T-cell (primary cell): ENCODE measurements at places on chromosomes 3 and 15. TPM values are rescaled to one million over a fixed set of nuclear protein-coding genes. Genes with fewer than 3 reads are reported as not detected.

The ENTPD3 gene
- not detected for total RNA-seq

The JMJD7 gene
- 44.7 TPM for total RNA-seq

The DNAH1 gene
- total RNA-seq = 72.0 TPM

The CFAP44 gene
- 16.8 TPM for total RNA-seq

The CACNA1D gene
- total RNA-seq = 0.35 TPM

The SPTSSB gene
- 0.12 TPM for total RNA-seq

The ZNF385D gene
- total RNA-seq = 0.35 TPM

The GOLGA6L7 gene
- not detected for total RNA-seq

The GJD2 gene
- total RNA-seq = not detected

The SLC6A20 gene
- total RNA-seq = not detected

The COL6A6 gene
- not detected for total RNA-seq

The RETNLB gene
- total RNA-seq = not detected

DNA sequence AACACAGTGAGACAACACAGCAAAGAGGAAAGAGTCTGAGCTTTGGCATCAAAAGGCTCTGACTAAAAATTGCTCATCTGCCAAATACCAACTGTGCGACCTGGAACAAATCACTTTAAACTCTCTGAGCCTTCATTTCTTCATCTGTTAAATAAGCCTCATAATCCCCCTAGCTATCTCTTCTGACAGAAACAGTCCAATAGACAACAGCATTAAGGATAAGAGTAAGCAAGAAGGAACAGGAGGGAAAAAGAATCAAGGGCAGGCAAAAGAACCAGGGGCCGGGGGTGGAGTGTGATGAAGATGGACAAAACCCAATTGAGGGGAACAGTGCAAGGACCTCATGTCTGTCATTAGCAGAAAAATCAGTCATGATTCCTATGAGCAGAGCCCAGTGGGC is 79.4 kb upstream of the SETMAR start:
- H3K36me3 ChIP-seq = no peaks in the 10 kb centered on the region
- DNase-seq = no peak
- H3K27ac ChIP-seq = no peak overlapping the region
- no peak overlapping the region for H3K4me3 ChIP-seq
- no peaks in the 10 kb centered on the region for H3K27me3 ChIP-seq

- H3K36me3 ChIP-seq = peaks cover 3% of the 10 kb centered on the region
- DNase-seq = no peak
- H3K27ac ChIP-seq = no peak overlapping the region
- no peaks in the 10 kb centered on the region for H3K27me3 ChIP-seq
Measured at GRCh38 chr15:40060236-40060961, 21.4 kb upstream of the SRP14 start.

DNA sequence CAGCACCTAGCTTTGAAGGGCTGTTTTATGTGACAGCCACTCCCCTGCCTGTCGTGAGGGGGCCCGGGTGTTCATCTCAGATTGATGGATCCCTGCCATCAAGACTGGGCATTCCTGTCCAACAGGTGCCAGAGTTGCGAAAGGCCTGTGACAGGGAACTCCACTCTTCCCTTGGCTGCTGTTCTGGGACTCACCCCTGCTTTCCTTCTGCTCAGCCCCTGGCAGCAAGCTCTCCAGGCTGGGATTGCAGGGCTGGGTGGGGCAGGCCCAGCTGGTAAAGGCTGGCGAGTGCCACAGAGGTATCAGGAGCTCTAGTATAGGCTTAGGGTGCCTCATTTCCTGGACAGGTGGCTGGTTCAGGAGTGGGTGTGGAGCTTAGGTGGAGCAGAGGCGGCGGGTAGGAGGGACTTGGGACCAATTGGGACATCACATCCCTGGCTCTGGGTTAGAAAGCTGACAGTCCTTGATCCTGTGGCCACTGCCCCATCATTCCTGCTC is at the start of gene PLA2G4B:
Gene PLA2G4B (plus strand): TSS at position 448 of the 498 bp plus-strand sequence. CDS start 67 bp downstream, outside the sequence.
- no peak within 1 kb of the TSS for H3K4me3 ChIP-seq
- H3K4me1 ChIP-seq = peaks cover 19% of the 10 kb centered on the region
- H3K27me3 ChIP-seq = no peaks in the 10 kb centered on the region
- no peak for DNase-seq
- peaks cover 60% of the 10 kb centered on the region for H3K36me3 ChIP-seq

- H3K4me1 ChIP-seq = no peaks in the 10 kb centered on the region
- no peak for DNase-seq
- no peak overlapping the region for H3K4me3 ChIP-seq
- no peaks in the 10 kb centered on the region for H3K36me3 ChIP-seq
- H3K27ac ChIP-seq = no peak overlapping the region
Measured at GRCh38 chr15:26298010-26298658, 435.0 kb upstream of the ATP10A start.

DNA sequence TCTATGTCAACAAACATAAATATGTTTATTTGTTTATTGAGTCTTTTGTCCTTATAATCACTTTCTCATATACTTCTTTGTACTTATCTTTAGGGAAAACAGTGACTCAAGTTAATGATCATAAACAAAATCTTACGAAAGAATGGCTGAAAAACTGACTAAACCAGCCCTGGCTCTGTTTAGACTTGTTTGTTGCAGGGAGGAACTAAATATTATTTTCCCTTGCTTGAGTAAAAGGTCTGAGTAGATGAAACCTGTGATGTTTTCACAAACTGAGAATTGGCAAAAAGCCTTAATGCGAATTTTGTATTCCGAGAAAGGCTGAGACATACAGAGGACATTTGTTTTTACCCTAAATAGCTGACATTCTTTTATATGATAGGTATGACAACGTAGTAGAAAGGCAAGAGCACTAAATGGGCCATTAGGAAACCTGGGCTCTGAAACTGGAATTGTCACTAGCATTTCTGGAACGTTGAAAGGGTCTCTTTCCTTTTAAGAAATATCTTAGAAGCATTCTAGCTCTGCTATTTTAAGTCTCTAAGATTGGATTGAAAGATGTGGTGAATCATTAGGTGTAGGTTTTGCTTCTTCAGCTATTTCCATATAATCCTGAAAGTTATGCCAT is 18.2 kb upstream of the CLDN16 start:
- no peaks in the 10 kb centered on the region for H3K4me1 ChIP-seq
- DNase-seq = no peak
- H3K27me3 ChIP-seq = no peaks in the 10 kb centered on the region
- H3K27ac ChIP-seq = no peak overlapping the region
- no peaks in the 10 kb centered on the region for H3K36me3 ChIP-seq
- no peak overlapping the region for H3K4me3 ChIP-seq

DNA sequence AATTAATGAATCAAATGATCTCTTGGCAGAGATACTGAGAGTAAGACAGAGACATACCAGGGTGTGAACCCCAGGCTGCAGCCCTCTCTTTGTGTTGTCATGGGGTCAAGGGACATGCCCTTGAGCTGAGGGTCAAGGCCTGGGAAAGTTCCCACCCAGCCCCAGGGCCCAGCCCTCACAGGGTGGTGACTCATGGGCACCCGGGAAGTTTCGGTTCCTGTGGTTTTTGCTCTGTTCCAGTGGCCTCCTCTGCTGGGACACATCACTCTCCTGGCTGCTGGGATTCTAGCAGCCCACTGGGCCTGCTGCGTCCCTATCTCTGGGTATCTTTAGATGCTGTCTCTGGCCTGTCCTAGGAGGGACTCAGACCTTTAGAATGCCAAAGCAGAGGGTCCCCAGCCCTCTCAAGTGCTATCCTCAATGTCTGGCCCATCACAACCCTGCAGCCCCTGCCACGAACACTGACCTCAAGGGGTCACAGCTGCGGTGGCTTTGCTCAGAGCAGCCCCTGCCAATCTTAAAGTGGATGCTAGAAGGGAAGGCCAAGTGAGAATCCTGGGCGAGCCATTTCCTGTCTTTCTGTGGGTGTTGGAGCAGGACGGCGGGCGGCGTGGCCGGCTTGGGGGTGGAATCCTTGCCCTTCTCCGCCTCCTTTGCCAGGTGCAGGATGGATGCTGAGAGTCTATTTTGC is 148.4 kb upstream of the TLE3 start:
- H3K27me3 ChIP-seq = peaks cover 20% of the 10 kb centered on the region
- H3K4me1 ChIP-seq = peaks cover 27% of the 10 kb centered on the region
- H3K36me3 ChIP-seq = no peaks in the 10 kb centered on the region
- H3K27ac ChIP-seq = no peak overlapping the region
- no peak overlapping the region for H3K4me3 ChIP-seq

- H3K4me1 ChIP-seq = peaks cover 7% of the 10 kb centered on the region
- no peak for DNase-seq
- H3K27me3 ChIP-seq = no peaks in the 10 kb centered on the region
- no peaks in the 10 kb centered on the region for H3K36me3 ChIP-seq
Measured at GRCh38 chr15:59295261-59296001, 77.2 kb downstream of the MYO1E start.

- H3K27me3 ChIP-seq = no peaks in the 10 kb centered on the region
- no peak for DNase-seq
- no peak overlapping the region for H3K4me3 ChIP-seq
- no peaks in the 10 kb centered on the region for H3K36me3 ChIP-seq
- no peak overlapping the region for H3K27ac ChIP-seq
Measured at GRCh38 chr3:28980131-28980530, 300.7 kb upstream of the RBMS3 start.

GRCh38 chr15:89206908-89207331 is 14.5 kb downstream of the RLBP1 start:
- peak; percentile 55 for DNase-seq
- no peaks in the 10 kb centered on the region for H3K27me3 ChIP-seq
- peaks cover 4% of the 10 kb centered on the region for H3K4me1 ChIP-seq
- H3K27ac ChIP-seq = no peak overlapping the region
- H3K4me3 ChIP-seq = no peak overlapping the region
- no peaks in the 10 kb centered on the region for H3K36me3 ChIP-seq

DNA sequence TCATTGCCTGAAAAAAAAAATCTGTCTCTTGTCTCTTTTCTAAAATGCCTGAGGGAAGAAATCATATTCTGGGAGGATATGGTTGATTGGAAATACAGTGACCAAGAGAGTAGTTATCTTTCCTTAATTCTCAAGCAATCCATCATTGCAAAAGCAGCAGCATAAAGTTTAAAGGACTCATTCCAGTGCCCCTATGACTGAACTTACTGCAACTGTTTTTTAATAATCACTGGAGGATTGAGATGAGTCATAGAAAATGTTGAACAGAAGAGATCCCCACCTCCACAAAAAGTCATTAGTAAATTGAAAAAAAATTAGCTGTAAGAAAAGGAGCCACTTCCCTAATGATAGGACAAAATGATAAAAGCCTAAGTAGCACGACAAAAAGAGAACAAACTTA is 121.5 kb downstream of the SLC9A9 start:
- H3K27me3 ChIP-seq = no peaks in the 10 kb centered on the region
- no peak overlapping the region for H3K27ac ChIP-seq
- no peaks in the 10 kb centered on the region for H3K4me1 ChIP-seq
- no peak overlapping the region for H3K4me3 ChIP-seq
- DNase-seq = no peak

GRCh38 chr15:33116198-33116597 is 78.3 kb downstream of the FMN1 start:
- DNase-seq = no peak
- H3K4me1 ChIP-seq = no peaks in the 10 kb centered on the region
- peaks cover 3% of the 10 kb centered on the region for H3K27me3 ChIP-seq
- H3K27ac ChIP-seq = no peak overlapping the region

GRCh38 chr3:165336786-165337185 is 140.6 kb upstream of the SLITRK3 start:
- no peaks in the 10 kb centered on the region for H3K27me3 ChIP-seq
- no peaks in the 10 kb centered on the region for H3K36me3 ChIP-seq
- H3K4me3 ChIP-seq = no peak overlapping the region

DNA sequence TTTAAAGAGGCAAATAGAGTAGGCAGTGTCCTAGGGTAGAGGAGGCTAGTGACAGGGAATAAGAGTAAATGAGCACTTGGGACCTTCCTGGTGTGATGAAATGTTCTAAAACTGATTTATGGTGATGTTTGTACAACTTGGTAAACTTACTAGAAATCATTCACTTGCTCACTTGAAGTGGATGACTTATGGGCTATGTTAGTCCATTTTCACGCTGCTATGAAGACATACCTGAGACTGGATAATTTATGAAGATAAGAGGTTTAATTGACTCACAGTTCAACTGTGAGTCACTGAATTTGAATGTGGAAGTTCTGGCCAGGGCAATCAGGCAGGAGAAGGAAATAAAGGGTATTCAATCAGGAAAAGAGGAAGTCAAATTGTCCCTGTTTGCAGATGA is 31.7 kb upstream of the DHX36 start:
- peaks cover 6% of the 10 kb centered on the region for H3K27me3 ChIP-seq
- DNase-seq = no peak
- no peaks in the 10 kb centered on the region for H3K4me1 ChIP-seq
- H3K27ac ChIP-seq = no peak overlapping the region
- H3K36me3 ChIP-seq = no peaks in the 10 kb centered on the region

DNA sequence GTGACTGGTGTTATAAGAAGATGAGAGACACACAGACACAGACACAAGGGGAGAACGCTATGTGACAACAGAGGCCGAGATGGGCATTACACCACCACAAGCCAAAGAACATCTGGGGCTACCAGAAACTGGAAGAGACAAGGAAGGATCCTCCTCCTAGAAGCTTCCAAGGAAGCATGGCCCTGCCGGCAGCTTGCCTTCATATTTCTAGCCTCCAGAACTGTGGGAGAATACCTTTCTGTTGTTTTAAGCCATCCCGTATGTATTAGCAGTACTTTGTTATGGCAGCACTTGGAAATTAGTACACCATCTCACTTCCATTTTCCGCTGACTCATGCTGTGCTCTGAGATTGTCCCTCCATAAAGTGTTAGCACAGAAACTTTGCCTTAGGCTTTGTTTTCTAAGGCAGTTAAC is 38.7 kb upstream of the CA12 start:
- DNase-seq = no peak
- no peaks in the 10 kb centered on the region for H3K27me3 ChIP-seq
- H3K36me3 ChIP-seq = no peaks in the 10 kb centered on the region
- no peak overlapping the region for H3K4me3 ChIP-seq

- no peaks in the 10 kb centered on the region for H3K27me3 ChIP-seq
- no peak overlapping the region for H3K4me3 ChIP-seq
- H3K4me1 ChIP-seq = peaks cover 4% of the 10 kb centered on the region
- no peak for DNase-seq
- H3K27ac ChIP-seq = no peak overlapping the region
Measured at GRCh38 chr3:31469385-31469784, 63.3 kb upstream of the STT3B start.

DNA sequence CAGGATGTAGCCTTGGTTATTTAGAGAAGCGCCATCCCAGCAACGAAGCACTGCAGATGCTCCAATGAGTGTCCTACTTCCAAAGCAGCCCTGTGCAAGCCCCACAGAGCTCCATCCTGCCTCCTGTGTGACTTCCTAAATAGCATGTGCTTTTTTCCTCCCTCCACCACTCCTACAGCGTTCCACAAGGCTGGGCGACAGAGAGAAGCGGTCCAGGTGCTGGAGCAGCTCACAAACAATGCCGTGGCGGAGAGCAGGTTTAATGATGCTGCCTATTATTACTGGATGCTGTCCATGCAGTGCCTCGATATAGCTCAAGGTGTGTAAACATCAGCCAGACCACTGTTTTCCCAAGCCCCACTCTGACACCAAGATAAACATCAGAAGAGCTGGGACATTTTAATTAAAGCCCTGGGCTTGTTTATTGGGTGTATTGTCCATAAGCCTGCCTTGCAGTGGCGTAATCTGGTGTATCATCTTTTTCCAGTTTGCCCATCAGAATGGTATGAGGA is 22.2 kb upstream of the RHO start:
- H3K27me3 ChIP-seq = no peaks in the 10 kb centered on the region
- DNase-seq = no peak
- peaks cover 4% of the 10 kb centered on the region for H3K4me1 ChIP-seq
- no peaks in the 10 kb centered on the region for H3K36me3 ChIP-seq
- no peak overlapping the region for H3K27ac ChIP-seq
